ENCODE measurements at places on chromosomes 16 and 17. TPM values are rescaled to one million over a fixed set of nuclear protein-coding genes. Genes with fewer than 3 reads are reported as not detected.

ELMO3 gene
- 6.5 TPM for polyA plus RNA-seq

HS3ST3B1 gene
- polyA plus RNA-seq: 0.14 TPM

SCN4A gene
- not detected for polyA plus RNA-seq

HSF4 gene
- polyA plus RNA-seq: 6.4 TPM

MILR1 gene
- 0.90 TPM for polyA plus RNA-seq

Data from brain (organoid and tissue), 16 donors.